Neural crest cell (in vitro differentiated cells): ENCODE measurements at places on chromosomes 2 and 18.

DNA sequence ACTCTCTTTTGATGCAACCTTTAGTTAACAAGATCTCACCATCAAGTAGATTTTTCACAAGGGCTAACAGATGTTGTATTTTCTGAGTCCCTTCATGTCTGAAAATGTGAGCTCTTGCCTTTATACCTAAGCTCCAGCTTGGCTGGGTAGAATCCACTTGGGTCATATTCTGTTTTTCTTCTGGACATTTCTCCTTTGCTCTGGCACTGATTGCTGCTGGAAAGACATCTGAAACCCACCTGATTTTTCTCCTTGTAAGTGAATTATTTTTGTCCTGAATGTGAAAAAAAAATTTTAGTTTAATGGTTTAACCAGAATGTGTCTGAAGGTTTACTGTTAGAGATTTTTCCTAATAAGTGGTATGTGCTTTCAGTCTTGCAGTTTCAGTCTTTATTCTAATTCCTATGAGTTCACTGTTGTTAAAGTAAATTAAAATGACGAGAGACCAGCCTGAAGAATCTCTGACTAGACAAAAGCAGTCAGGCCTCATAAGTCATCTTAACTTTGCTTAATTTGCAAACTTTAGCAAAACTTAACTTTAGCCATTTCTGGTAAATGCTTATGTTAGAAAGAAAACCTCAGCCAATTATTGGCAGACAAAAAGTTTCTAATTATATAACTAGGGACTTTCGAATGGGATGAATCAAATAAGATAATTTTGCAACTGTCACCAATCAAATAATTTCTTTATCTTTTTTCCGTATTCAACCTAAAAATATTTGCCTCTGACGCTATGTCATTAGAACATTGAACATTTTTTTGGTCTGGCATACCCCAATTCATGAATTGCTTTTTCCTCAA lies 70.8 kb downstream of the ACAA2 start:
- DNase-seq: no peak

- DNase-seq: no peak
These were observed 178.9 kb upstream of the FANCL start for GRCh38 chr2:58419983-58420382.

- no peak for DNase-seq
These were observed 11.9 kb downstream of the NYAP2 start for GRCh38 chr2:225411452-225411851.

- no peak for DNase-seq
These were observed 103.0 kb upstream of the TMEM200C start for GRCh38 chr18:5998166-5998881.

DNA sequence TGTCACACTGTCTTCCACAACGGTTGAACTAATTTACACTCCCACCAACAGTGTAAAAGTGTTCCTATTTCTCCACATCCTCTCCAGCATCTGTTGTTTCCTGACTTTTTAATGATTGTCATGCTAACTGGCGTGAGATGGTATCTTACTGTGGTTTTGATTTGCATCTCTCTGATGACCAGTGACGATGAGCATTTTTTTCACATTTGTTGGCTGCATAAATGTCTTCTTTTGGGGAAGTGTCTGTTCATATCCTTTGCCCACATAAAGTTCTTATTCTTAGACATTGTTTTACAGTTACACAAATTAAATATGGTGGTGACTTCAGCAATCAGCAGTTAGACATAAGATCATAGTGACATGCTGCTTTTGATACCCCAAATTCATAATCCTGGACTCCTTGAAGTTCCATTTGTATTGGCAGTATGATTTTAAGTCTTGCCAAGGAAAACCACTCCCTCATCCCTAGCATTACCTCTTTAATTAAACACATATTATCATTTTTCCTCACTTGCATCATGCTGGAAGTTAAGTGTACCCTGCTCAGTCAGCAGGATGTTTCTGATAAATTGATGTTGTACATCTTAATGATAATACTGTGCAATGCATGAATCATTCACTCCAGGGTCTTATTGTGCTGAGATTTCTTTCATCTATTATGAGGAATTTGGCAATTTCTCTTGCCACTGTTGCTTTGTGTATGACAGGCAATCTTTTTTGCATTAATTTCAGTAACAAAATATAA lies 67.6 kb upstream of the STAT1 start:
- no peak for DNase-seq

DNA sequence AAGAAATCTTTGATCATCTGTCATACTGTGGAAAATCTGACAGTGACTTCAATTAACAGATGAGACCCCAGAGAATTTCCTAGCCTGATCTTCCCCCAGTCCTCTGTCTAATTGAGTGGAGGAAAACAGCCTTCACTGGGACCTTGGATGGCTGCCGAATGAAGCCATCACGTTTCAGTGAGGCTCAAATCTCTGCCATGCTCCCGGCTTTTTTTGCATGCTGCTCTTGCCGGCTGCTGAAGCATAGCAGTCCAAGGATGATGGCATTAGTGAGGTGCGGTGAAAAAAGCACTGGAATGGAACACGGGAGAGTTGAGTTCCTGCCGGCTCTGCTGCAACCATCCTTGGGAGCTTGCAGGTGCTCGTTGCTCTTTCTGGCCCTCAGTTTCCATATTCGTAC lies 430.5 kb downstream of the SLC4A3 start:
- DNase-seq: no peak

GRCh38 chr2:206328974-206329373 lies 54.5 kb downstream of the ZDBF2 start:
- no peak for DNase-seq

GRCh38 chr2:199982126-199982843 lies 26.9 kb downstream of the MAIP1 start:
- DNase-seq: no peak

- DNase-seq: no peak
These were observed 12.1 kb downstream of the TCF7L1 start for GRCh38 chr2:85145116-85145820.

- DNase-seq: no peak
These were observed 18.3 kb upstream of the GREB1 start for GRCh38 chr2:11515490-11515981.
